GM04503 (cell line): ENCODE measurements at places on chromosomes 6 and 20.

DNA sequence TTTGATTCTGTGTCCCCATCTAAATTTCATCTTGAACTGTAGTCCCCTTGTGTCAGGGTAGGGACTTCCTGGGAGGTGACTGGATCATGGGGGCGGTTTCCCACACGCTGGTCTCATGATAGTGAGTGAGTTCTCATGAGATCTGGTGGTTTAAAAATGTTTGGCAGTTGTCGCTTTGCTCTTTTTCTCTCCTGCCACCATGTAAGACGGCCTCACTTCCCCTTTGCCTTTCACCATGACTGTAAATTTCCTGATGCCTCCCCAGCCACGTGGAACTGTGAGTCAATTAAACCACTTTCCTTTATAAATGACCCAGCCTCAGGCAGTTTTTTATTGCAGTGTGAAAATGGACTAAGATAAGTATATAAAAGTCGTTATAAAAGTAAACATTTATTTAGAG lies 80.5 kb upstream of the SGK1 start:
- no peak for DNase-seq

- no peak for DNase-seq
Observed at GRCh38 chr20:56409956-56410355, 2.1 kb upstream of the CASS4 start.

DNA sequence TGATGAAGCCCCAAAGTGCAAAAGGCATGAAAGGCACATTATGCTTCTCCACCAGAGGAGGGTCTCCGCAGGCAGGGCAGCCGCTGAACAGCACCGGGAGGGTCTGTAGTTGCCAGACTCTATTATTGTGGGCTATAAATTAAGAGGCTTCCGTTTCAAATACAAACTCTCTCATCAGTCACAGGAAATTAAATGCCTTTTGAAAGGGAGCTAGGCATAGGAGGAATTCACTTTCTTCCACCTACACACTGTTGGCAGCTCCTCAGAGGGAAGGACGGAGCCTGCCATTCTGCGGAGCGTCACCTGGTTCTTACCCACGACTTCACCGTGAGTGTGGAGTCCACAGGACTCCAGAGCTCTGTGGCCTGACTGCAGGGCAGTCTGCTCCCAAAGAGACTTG lies 140.8 kb upstream of the AGPAT4 start:
- DNase-seq: no peak

GRCh38 chr6:56144538-56145324 lies 102.6 kb downstream of the COL21A1 start:
- peak; percentile 41 for DNase-seq

DNA sequence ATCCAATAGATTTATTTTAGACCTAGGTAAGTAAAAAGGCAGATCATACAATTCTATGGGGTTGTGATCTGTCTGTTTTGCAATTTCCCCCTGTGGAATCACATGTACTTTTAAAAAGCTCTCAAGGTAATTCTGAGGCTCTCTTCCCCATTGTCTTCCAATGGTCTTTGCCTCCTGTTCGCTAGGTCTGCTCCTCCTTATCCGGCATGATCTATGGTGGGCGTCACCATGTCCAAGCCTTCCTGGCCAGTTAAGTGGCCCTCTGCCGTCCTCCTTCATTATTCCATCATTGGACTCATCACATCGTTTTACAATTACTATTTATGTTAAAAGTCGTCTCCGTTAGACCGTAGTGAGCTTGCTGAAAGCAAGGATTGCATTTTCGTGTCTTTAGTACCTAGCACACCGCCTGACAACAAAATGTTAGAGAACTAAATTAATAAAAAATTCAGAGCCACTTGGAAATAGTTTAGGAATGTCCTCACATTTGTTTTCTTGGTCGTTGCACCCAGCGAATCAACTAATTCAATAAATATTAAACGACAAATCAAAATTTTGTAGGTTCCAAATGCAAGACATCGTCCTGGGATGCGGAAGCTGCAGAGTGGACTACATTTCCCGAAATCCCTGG lies 2.2 kb upstream of the STXBP5 start:
- no peak for DNase-seq

GRCh38 chr20:4472906-4473305 lies 248.8 kb upstream of the PRND start:
- no peak for DNase-seq

- DNase-seq: peak; percentile 28
Observed at GRCh38 chr6:14612016-14612980, 494.7 kb downstream of the CD83 start.

- DNase-seq: no peak
Observed at GRCh38 chr6:36542041-36542440, 5.2 kb downstream of the STK38 start.

DNA sequence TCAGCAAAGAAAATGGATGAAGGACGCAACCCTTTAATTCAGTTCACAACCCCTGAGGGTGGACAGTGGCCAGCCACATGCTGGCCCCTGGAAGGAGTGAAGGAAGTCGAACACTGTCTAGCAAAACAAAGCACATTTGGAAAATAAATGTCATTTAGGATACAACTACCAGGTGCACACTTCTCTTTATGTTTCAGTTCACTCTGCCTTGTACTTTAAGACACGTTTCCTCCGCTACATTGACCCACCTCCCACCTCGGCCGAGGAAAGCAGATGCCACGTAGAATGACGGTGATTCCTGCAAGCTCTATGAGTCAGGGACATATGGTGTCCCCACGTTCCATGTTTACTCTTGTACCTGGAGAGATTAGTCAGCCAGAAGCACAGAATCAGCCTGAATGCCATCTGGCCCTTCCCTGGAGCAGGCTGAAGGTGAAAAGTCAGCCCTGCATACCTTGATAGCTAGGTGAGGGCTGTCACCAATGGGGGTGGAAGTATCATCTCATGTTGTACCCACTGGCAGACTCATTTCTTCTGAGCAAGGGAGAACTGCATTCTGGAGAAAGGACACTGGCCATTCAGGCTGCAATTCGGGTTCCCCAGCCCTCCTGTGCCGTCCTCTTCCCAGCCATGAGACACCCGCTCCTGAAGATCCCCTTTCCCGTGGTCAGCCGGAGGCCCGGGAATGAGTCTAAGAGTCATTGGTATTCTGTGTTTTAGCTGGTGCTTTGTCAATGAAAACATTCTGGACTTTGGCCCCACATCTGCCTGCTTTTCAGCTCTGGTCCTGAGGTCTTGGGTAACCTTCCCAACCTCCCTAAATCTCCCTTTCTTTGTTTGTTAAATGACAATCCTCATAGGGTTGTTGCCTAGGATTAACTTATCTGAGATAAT lies 60.6 kb downstream of the FOXA2 start:
- DNase-seq: no peak

- DNase-seq: no peak
Observed at GRCh38 chr20:21360705-21361104, 36.6 kb downstream of the NKX2-4 start.

GRCh38 chr6:93823489-93823888 lies 404.1 kb upstream of the EPHA7 start:
- DNase-seq: no peak

DNA sequence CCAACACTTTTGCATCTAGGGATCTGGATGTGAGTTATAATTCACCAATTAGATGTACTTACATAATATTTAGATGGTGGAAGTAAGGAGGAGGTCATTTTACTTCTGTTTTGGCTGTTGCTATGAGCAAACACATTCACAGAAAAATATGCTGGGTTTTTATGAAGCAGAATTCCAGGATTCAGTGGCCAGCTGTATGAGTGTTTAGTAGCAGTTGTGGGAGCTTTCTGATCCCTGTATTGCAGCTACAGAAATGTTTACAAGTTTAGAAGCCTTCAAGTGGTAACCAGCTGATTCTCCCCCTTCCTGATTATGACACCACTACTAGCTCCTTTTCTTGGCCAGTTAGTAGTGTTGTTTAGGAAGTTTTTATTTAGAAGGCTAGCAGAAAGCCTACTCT lies 177.0 kb downstream of the TENT5A start:
- peak; percentile 69 for DNase-seq

- DNase-seq: no peak
Observed at GRCh38 chr6:21955053-21955595, 341.7 kb downstream of the PRL start.

GRCh38 chr20:51801122-51801822 lies 1.0 kb downstream of the SALL4 start:
- no peak for DNase-seq

- DNase-seq: no peak
Observed at GRCh38 chr6:36333931-36334725, 2.6 kb downstream of the BNIP5 start.

DNA sequence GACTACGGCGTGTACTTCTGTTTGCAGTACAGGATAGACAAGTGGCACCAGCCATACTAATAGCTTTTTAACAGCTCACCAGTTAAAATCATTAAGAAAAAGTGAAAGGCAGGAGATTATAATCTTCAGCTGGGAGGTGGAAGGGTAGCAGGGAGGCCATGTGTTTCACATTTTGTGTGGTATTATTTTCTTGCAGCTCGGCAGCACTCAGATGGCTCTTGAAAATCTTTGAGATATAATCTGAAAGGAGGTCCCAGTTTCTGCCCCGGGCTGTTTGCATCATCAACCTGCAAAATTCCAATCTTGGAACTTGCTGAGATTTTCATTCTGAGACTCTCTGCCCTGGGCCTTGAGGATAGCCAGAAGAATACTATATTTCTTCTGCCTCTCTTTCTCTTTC lies 87.5 kb upstream of the HDAC2 start:
- no peak for DNase-seq

GRCh38 chr6:142367501-142368018 lies 65.8 kb downstream of the ADGRG6 start:
- DNase-seq: no peak

DNA sequence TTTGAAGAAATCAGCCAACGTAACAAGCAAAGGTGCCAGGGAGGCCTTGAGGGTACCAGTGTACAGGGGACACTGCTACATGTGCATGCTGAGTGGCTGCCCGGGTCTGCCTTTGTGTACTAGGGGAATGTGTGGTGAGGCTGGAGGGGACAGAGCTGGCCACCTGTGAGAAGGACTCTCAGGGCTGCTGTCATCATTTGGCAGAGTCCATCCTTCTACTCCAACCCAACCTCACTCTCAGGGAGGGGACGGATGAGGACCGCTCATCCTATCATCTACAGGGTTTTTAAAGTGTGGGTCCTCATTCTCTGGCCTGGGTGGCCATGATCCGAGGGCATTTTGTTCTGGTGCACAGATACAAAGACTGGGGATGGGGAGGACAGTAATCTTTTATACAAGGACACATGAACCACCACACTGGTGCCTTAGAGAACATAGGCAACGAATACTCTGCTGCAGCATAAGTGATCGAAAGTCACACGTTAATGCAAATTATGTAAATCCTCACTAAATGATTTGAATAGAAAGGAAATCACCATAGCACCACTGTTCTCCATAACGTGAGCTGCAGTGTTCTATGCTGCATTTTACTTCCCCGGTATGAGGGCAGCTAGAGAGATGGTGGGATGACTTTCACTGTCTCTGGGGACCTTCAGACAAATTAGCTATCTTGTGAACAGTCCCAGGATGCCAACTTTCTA lies 181.4 kb downstream of the GMPR start:
- DNase-seq: no peak

DNA sequence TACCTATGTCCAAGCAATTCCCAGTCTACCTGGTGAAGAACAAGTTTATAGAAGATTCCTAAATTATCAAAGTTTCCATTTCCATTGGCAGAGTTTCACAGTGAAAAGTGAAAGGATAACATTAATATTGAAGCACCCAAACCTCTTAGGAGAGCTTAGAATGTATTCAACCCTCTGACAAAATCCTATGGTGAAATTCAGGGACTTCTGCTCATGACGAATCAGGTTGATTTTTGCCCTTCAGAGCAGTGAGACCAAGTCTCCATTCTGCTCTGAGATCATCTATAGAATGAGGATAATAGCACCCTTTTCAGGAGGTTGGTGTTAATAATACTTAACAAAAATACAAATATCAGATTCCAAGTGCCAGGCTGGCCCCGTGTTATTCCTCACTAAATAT lies 15.5 kb downstream of the SERPINB1 start:
- DNase-seq: no peak

- DNase-seq: no peak
Observed at GRCh38 chr6:103268335-103268734, 1591.4 kb downstream of the HACE1 start.

DNA sequence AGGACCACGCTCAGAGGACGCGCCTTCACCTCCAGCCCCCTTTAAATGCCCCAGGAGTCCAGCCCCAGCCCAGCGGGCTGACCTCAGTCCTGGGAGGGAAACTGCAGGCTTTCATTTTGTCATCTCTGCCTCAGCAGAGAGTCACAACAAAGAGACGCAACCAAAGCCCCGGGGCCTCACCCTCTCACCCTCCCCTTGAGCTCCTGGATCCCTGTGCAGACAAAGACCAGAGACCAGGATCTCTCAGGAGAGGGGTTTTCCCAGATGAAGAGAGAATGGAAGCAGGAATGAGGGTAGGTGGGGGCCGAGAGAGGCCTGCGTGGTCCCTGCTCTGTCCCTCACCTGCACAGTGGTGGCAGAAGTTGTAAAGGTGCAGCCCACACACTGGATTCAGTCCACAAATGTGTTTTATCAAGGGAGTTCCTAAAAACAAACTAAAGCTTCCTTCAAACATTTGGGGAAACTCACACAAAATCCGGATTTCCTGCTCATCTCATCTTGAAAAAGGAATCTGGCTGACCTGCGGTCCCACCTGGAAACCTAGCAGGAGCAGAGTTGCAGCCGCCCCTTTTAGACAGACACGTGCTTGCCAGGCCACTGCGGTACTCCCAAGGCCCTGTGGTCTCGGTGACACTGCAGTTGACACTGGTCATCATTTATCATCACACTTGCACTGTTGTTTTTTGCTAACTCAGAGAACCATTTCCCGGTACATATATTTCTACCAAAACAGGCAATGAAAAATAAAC lies 27.1 kb downstream of the PTGIS start:
- DNase-seq: no peak

GRCh38 chr20:24649787-24650490 lies 180.5 kb downstream of the SYNDIG1 start:
- DNase-seq: no peak

DNA sequence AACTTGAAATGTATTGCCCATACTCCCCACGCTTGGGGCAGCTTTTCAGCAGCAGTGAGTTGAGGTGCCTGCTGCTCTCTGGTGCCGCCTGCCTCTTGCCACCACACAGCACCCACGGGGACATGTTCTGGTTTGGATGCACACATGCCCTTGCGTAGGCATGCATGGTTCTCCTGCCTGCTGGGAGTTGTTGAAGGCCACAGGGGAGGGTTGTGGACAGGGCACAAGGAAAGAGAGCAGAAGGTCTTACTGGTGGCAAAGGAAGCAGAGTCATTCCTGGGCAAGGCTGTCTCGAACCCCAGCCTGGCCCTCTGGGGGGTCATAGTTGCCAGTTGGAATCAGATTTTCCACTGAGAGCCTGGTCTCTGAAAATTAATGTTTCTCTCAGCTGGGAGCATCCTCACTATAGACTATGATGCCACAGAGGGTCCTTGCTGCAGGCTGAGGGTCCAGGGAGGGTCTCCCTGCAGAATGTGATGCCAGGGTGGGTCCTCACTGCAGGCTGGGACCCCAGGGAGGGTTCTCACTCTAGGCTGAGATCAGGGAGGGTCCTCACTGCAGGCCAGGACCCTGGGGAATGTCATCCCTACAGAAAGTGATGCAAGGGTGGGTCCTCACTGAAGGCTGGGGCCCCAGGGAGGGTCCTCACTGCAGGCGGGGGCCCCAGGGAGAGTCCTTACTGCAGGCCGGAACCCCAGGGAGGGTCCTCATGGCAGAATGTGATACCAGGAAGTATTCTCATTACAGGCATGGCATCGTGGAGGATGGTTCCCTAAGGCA lies 59.2 kb downstream of the TOX2 start:
- DNase-seq: no peak

- DNase-seq: peak; percentile 95
Observed at GRCh38 chr6:112237595-112237994, 16.8 kb downstream of the LAMA4 start.

GRCh38 chr20:31674895-31675827 lies 37.4 kb downstream of the COX4I2 start:
- DNase-seq: peak; percentile 57
